ENCODE measurements at places on chromosomes 13 and 19. TPM values are rescaled to one million over a fixed set of nuclear protein-coding genes. Genes with fewer than 3 reads are reported as not detected.

Gene ELOF1
- 26.0 TPM for total RNA-seq

- no peaks in the 10 kb centered on the region for H3K36me3 ChIP-seq
- H3K4me3 ChIP-seq: no peak overlapping the region
- no peaks in the 10 kb centered on the region for H3K27me3 ChIP-seq
- DNase-seq: no peak
- H3K4me1 ChIP-seq: no peaks in the 10 kb centered on the region
Observed at GRCh38 chr13:101942038-101942437, 459.8 kb downstream of the FGF14 start.

GRCh38 chr13:42847891-42848663, 66.7 kb downstream of the FAM216B start:
- no peak overlapping the region for H3K4me3 ChIP-seq
- no peaks in the 10 kb centered on the region for H3K36me3 ChIP-seq
- DNase-seq: no peak
- H3K27me3 ChIP-seq: no peaks in the 10 kb centered on the region
- no peak overlapping the region for H3K27ac ChIP-seq

DNA sequence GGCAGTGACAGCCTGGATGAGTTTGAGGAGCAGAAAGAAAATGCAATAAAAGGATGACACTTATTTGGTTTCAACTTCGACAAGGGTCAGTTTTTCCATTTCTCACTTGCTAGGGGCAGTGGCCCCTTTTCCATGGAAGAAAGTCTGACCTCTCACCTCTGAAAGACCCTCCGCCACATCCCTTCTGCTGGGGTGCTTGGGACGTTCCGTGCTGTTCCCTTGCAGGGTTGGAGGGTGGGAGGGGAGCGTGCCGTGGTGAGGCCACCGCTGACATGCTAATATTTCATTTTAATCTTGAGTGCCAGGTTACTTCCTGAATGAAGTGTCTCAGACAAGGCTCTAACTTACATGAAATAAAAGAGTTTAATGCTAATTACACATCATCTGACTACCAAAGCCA, 5.2 kb upstream of the ZNF536 start:
- H3K36me3 ChIP-seq: no peaks in the 10 kb centered on the region
- H3K27ac ChIP-seq: no peak overlapping the region
- H3K27me3 ChIP-seq: peaks cover 12% of the 10 kb centered on the region
- no peaks in the 10 kb centered on the region for H3K4me1 ChIP-seq

DNA sequence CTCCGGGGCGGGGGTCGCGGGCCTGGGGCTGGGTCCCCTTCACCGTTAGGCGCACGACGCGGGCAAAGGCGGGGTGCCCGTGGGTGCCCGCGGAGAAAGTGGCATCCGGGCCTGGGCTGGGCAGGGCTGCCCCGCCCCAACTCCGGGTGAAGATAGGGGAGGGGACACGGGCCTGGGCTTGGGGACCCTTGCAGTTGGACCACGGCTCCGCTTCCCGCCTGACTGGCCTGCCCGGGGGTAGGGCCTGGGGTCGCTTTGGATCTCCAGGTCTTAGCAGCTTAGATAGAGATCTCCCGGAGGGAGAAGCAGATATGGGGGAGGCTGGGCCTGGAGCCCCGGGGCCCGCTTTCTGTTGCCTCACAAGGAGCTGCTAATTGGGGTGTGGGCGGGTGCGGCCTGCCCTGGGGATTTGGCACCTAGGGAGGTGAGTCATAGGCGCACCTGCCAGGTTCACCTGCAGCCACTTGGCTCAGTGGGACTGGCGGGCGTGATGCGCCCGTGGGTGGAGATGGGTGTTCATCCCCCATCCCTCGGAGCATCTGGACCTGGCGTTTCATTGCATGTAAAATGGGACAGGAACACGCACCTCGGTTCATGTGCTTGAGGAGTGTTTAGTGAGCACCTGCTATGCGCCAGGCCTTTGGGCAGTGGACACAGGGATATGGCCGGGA, 585 bp downstream of the MAP1S start:
- DNase-seq: peak; percentile 64
- peaks cover 10% of the 10 kb centered on the region for H3K36me3 ChIP-seq
- peak overlapping the region; percentile 70 for H3K27ac ChIP-seq
- peak overlapping the region; percentile 94 for H3K4me3 ChIP-seq
- no peaks in the 10 kb centered on the region for H3K27me3 ChIP-seq

DNA sequence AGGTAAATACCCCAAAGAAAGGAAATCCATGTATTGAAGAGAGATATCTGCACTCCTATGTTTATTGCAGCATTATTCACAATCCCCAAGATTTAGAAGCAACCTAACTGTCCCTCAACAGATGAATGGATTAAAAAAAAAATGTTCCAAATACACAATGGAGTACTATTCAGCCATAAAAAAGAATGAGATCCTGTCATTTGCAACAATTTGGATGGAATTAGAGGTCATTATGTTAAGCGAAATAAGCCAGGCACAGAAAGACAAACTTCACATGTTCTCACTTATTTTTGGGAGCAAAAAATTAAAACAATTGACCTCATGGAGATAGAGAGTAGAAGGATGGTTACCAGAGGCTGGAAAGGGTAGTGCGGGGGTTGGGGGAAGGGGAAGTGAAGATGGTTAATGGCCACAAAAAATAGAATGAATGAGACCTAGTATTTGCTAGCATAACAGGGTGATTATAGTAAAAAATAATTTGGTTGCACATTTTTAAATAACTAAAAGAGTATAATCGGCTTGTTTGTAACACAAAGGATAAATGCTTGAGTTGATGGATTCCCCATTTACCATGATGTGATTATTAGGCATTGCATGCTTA, 9.7 kb upstream of the ZNF709 start:
- H3K27me3 ChIP-seq: no peaks in the 10 kb centered on the region
- H3K4me1 ChIP-seq: peaks cover 7% of the 10 kb centered on the region
- peak overlapping the region; percentile 93 for H3K27ac ChIP-seq
- no peak for DNase-seq

Gene LRRC63
- not detected for total RNA-seq

Gene PSG11
- total RNA-seq: not detected

Measured in heart left ventricle (tissue), 16 donors.